ENCODE measurements at places on chromosomes 12 and 14.

DNA sequence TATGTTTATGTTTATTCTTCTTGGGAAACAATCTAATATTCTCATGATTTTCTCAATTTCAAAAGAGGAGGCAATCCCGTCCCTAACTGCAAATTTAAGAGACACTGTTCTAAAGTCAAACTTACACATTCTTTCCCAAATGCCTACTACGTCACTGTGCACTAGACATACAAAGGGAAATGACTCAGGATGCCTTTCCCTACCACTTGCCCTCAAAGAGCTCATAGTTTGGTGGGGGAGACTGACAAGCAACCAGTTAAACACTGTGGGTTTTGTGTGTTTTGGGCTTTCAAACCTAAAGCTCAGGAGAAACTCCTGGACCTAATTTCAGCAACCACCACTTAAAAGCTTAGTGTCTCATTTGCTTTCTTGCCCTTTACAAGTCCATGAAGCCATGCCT is 58.4 kb downstream of the ATP2B1 start:
- DNase-seq = no peak

GRCh38 chr14:31954991-31955390 is 122.1 kb upstream of the ARHGAP5 start:
- DNase-seq = no peak

GRCh38 chr14:96660667-96661066 is 136.5 kb upstream of the VRK1 start:
- DNase-seq = no peak

GRCh38 chr14:52538623-52539022 is 13.7 kb downstream of the TXNDC16 start:
- no peak for DNase-seq

DNA sequence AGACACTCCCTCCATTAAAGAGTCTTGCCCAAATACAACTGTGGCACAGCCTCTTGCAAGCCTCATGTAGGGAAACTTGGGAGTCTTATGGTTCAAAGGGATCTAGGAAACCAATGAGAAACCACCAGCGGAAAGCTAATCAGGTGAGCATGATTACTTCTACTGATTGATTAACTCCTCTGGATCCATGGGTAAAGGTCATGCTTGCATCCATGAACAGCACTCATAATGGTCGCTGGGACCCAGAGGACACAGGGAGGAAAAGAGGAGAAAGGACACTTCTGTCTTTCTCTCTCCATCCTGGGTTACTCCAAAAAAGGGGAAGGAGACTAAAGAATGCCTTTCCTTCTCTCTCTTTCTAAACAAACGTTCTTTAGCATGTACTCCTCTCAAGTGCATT is 1397.2 kb downstream of the LRFN5 start:
- DNase-seq = no peak

DNA sequence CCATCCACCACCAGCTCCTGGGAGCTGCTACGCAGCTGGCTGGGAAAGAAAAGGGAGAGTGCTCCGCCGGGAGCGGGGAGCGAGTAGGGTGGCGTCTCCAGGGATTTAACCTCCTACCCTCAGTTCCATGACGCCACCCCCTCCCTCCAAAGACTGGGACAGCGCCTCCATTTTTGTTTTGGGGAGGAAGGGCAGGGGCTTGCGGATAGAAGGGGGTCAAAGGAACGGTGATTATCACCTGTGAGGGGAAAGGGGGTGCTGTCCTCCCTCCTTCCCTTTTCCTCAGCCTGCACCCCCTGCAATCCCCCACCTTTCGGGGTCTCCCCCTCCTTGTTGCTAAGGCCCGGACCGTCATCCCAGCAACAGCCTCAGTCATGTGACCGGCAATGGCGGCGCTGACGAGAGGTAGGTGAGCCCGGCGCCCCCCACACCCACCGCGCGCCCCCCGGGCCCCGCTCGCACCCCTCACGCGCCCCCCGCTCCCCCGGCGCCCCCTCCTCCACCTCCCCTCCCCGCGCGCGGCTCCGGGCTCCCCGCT is at the start of gene DTX3:
Gene DTX3 (plus strand): TSS at position 371 of the 538 bp plus-strand sequence. CDS start 1,694 bp downstream, outside the sequence.
- no peak for DNase-seq

DNA sequence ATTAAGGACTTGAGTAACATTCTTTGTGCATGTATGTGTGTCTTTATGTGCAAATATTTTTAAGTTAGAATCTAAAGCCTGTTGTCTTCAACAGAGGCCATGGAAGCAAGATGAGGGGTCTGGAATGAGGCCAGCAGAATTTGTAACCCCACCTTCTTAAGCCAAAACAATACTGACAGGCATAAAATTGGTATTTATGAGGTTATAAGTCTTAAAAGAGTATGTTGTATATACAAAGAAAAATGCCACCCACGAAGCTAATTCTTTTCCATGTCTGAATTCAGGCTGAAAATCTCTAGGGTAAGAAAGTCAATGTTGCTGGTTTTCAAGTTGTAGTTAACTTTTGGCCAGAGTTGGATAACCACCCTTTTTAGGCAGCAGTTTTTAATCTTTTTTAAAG is 86.2 kb upstream of the TMTC1 start:
- no peak for DNase-seq
